ENCODE measurements at places on chromosomes 12 and 14.

GRCh38 chr12:78683031-78683430, 181.5 kb upstream of the SYT1 start:
- DNase-seq: no peak

DNA sequence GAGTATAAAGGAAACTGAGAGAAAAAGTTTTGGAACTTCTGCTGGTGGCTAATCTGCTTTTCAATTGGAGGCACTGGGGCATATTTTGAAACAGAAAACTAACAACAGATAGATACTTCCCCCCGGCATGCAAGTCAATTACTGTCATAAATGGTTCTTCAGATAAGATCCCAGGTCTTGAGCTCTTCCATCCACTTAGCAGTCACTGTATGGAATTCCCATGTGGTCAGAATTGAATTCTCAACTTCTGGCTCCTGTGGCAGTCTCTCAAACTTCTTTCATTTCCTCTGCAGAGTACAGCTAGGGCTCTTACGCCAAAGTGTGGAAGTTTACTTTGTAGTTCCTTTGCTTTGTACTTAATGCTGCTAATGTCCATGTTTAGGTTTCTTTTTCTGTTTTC, 452.2 kb downstream of the IPO8 start:
- DNase-seq: no peak

- DNase-seq: no peak
Observed at GRCh38 chr12:68612202-68612601, 1.5 kb downstream of the RAP1B start.

DNA sequence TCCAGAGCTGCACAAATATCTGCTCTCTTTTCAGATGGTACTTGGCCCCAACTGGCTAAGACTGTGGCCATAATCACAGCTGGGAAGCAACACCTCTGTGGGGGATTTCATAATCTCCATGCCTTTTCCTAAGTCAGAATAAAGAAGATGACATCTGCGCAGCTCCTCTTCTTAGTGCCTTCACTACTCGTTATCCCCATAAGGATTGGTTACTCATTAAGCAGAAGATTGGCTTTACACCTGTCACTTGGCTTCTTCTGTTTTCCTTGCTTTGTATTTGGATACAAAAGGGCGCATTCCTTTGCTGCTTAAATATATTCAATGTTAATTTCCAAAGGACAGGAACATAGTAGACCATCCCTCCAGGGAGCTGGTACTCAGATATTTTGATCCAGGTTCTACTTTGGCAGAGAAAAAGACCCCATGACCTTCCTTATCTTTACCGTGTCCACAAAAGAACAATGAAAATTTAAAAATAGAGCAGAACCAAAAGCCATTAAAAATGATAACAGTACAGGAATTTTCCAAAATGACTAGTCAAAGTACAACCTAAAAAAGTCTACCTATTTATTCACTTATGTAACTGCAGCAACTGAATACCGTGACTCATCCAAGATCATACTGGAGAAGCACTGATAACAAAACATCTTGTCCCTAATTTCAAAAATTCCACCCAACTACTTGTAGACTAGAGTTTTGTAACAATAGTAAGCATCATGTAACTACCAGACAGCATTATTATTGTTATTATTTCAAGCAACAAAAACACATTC, 352.3 kb upstream of the TMPO start:
- DNase-seq: no peak

DNA sequence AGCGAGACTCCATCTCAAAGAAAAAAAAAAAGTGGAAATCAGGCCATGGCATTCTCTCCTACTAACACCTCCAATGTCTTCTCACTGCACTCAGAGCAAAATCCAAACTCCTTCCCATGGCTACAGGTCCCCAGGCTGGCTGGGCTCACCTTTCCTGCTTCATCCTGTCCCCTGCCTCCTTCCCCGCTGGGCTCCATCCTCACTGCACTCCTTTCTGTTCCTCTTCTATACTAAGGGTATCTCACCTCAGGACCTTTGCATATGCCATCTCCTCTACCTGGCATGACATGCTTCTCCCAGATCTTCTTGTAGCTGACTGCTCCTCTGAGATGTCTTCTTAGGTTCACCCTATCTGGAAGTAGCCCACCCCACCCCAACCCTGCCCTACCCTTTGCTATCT, 111.1 kb downstream of the DPF3 start:
- no peak for DNase-seq

GRCh38 chr14:93962701-93963601, 13.4 kb downstream of the ASB2 start:
- no peak for DNase-seq

DNA sequence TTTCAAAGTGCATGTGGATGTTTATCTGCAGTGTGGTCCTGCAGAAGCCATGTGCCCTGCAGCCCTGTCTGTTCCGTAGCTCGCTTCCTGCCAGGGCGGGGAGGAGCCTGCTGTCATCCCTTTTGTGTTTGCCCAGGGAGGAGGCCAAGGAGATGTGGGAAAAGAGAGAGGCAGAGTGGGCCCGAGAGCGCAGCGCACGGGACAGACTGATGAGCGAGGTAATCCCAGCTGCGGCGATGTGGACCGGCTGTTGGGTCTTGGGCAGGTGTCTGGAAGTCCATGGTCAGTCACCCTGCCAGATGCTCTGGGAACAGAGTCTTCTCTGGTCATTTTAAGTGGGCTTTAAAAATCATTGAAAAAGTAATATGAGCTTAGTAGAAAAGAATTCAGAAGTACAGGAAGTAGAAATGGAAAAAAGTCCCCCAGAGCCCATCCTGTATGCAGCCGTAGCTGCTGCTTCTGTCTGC, 12.8 kb downstream of the TCHP start:
- no peak for DNase-seq

DNA sequence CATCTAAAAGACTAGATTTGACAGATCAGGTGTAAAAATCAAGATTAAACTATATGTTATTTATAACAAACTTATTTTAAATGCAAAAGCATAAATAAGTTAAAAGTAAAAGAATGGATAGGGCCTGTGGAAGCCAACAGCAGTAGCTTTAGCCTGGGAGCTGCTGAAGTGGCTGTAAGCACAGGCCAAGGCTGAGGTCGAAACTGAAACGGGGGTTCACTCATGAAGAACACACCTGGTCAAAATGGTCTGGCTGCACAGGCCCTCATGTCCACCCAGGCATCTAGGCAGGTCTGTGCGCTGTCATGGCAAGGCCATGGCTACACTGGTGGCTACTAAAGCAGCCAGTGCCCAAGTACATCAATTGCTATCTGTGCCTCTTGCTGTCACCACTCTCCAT, 23.1 kb downstream of the CATSPERB start:
- DNase-seq: no peak

DNA sequence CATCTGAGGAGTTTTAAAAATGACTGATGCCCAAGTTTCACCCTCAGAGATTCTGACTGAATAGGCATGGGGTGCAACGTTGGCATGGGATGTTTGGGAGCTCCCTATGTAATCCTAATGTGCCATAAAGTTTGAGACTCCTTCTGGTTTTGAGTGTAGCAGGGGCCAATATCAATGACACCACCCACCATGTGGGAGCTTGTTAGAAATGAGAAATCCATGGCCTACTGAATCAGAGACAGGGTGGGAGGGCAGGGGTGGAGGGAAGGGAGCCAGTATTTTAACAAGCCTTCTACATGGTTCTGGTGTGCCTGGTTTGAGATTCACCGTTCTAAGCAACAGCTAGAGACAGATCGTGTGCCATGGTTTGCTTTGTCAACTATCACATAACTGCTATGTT, 46.1 kb downstream of the VCPKMT start:
- no peak for DNase-seq

- no peak for DNase-seq
Observed at GRCh38 chr12:25811656-25812126, 146.8 kb upstream of the RASSF8 start.

- no peak for DNase-seq
Observed at GRCh38 chr12:91017043-91017442, 12.3 kb upstream of the EPYC start.

DNA sequence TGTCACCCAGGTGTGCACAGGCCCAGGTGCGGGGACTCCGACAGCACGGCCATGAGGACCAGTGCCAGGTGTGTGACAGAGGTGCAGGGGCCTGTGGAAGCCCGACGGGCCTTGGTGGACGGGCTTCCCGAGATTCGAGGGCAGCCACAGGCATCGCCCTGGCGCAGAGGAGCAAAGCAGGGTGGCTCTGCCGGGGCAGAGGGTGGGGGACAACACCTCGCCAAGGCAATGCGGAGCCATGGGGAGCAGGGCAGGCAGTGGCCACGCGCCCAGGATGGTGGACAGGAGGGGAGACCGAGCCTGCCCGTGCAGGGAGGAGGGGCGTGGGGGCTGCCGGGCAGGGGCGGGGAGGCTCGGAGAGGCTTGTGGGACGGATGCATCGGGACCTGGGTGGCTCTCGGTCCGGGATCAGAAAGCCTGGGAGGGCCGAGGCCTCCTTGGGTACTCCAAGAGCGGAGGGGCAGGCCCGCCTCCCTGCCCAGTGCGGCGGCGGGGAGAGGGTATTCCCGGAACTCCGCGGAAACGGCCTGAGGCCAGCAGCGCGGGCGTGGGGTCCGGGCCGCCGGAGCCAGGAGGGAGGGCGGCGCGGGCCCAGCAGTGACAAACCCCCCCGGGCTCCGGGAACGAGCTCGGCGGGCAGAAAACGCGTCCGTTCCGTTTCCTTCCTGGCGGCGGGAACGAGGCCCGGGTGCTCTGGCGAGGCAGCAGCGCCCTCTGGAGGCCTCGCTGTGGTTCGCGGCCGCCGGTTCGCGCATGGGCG, 1.6 kb downstream of the TMEM121 start:
- peak; percentile 48 for DNase-seq

GRCh38 chr14:51539571-51540037, 112.1 kb upstream of the FRMD6 start:
- DNase-seq: no peak

DNA sequence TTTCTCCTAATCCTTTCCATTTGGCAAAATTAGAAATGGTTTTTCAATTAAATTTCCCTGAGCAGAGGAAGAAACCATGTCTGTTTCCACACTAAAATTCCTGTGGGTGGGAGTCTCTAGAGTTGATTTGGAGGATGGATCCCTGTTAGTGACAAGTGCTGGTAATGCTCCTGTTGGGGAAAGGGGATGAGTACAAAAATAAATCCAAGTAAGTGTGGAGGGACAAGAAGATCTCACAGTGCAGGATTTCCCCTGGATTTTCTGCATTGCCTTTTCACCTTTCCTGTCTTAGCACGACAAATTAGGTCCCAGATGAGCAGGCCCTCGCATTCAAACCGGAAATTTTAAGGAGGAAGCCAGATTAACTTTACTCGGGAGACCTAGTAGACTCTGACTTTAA, 107.5 kb downstream of the DAD1 start:
- DNase-seq: no peak

- no peak for DNase-seq
Observed at GRCh38 chr12:40793471-40793870, 101.2 kb downstream of the CNTN1 start.

GRCh38 chr12:46108721-46109120, 118.3 kb upstream of the SCAF11 start:
- no peak for DNase-seq

DNA sequence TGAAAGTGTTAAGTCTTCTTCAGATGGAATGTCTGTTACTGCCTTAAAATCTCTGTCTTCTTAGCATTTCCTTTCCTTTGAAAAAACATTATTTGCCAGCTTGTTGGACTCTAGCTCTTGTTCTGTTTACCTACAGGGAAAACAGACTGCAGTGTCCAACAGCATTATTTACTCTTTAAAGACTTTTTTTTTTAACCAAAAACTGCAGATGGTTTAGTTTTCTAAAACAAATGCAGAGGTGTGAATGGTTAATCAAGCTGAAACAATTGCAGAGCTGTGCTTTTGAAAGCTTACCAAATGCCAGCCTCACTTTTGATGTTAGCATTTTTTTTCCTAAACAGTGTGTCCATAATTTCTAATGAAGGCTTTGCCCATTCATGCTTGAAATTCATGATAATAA, 323.3 kb downstream of the TMEM117 start:
- no peak for DNase-seq

- DNase-seq: no peak
Observed at GRCh38 chr12:120056739-120057138, 59.8 kb downstream of the RAB35 start.

- DNase-seq: no peak
Observed at GRCh38 chr14:61381553-61381952, 60.2 kb downstream of the PRKCH start.

GRCh38 chr12:78181544-78182162, 351.0 kb downstream of the NAV3 start:
- DNase-seq: peak; percentile 60

DNA sequence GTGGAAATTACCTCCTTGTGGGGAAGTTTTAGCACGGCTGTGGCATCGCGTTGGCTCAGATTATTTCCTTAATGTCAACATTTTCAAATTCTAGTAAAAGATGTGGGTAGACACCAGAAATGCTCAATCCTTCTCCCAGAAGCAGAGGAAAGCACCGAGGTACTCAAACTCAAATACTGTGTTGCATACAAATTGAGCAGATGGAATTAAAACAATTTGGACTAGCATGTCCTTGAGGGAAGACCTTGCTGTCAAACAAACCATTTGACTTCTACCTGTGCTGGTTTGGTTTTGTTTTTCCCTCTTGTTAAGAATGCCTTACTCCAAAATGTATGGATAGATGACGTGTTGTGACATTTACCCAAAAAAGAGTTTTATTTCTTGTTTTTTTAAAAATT, 136.4 kb downstream of the CNTN1 start:
- no peak for DNase-seq

DNA sequence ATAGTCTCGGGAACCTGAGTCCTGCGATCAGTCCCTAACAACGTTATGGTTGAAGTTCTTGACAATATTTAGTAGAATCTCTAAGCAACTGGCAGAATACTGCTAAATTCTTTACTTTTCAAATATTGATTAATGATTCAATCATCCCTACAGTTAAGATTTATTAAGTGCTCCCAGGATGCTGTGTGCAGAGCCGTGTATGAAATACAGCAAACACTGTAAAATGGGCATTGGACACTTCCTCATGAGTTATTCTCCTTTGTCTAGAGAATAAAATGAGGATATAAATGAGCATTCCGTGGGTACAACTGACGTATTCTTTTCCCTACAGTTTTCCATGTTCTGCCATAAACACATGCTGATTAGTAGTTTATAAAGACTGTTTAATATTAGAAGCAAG, 372.4 kb downstream of the TMTC2 start:
- no peak for DNase-seq

- no peak for DNase-seq
Observed at GRCh38 chr12:119695034-119695433, 27.1 kb downstream of the PRKAB1 start.

GRCh38 chr12:28558250-28558649, 368.0 kb downstream of the CCDC91 start:
- DNase-seq: no peak

GRCh38 chr12:42871816-42872215, 282.3 kb upstream of the PRICKLE1 start:
- no peak for DNase-seq

GRCh38 chr14:100424504-100425428, 101.6 kb downstream of the SLC25A47 start:
- no peak for DNase-seq

- no peak for DNase-seq
Observed at GRCh38 chr14:48289701-48290100, 614.3 kb upstream of the MDGA2 start.

DNA sequence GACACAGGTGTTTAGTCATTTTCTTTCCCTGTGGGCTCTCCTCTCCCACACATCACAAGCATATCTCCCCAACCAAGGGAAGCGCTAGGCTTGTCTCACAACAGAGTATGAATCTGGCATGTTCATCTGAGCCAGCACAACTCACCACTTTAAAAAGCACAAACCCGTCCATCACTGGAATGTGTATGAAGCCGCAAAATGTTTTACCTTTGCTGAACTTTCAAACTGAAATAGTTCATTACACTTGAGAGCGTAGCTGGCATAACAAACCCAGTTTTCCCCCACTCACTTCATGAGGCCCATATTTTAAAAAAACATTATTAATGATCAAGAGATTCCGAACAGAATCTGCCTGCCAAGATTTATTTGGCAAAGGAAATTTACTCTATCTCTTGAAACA, 15.8 kb downstream of the NID2 start:
- DNase-seq: no peak
